ENCODE measurements at places on chromosomes 4 and X.
A peak's percentile ranks its signal among the peaks of the same experiment; 100 is the strongest.

GRCh38 chr4:6134612-6135220 lies 65.6 kb downstream of the JAKMIP1 start:
- DNase-seq: peak; percentile 58

GRCh38 chr4:153141238-153141637 lies 63.0 kb upstream of the TRIM2 start:
- no peak for DNase-seq

DNA sequence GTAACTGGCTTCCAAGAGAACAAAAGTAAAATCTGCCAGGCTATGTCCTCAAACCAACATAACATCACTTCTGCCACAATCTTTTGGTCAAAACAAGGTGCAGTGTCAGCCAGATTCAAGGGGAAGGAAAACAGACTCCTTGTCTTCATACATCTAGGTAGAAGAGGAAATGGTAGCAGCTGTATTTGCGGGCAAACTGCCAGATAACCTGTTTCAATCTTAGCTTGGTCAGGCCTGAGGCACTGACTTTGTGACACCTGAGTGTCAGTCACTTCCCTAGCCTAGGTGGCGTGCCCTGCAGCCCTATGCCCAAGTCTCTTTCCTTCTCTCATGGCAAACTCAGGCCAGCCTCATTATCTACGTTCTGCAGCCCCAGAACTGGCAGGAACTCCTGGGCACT lies 146.2 kb upstream of the JADE1 start:
- DNase-seq: no peak

GRCh38 chr4:140330311-140330900 lies 43.0 kb upstream of the SCOC start:
- DNase-seq: no peak

DNA sequence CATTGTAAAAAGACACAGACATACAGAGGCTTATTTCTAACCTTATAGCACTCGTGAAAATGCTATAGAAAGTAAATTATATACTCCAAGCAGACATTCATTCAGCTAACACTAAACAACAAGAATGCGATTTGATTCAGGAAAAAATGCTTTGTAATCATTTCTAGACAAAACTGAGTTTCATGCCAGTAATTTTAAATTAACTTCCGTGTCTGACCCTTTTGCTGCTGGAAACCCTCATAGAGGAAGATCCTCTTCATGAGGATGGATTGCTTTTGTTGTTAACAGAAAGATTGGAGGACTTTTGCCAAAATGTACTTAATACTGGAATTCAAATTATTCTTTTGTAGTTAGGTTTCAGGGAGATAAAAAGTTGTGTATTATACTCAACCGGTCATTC lies 43.3 kb downstream of the GUCY1A1 start:
- DNase-seq: no peak

- DNase-seq: no peak
These were observed 21.7 kb upstream of the MED14 start for GRCh38 chrX:40757058-40757457.

GRCh38 chr4:40912460-40913184 lies 162.9 kb downstream of the NSUN7 start:
- DNase-seq: no peak

- DNase-seq: no peak
These were observed 197.2 kb downstream of the BANK1 start for GRCh38 chr4:101987623-101988243.

DNA sequence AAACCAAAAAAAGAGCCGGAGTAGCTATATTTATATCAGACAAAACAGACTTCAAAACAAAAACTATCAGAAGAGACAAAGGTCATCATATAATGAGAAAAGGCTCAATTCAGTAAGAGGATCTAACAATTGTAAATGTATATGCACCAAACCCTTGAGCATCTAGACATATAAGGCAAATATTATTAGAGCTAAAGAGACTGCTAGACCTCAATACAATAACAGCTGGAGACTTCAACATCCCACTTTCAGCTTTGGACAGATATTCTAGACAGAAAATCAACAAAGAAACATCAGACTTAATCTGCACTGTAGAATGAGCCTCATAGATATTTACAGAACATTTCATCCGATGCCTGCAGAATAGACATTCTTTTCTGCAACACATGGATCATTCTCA lies 4.8 kb upstream of the PROM1 start:
- no peak for DNase-seq

GRCh38 chrX:153537526-153538295 lies 20.3 kb downstream of the ATP2B3 start:
- DNase-seq: no peak

- DNase-seq: no peak
These were observed 273.3 kb upstream of the FAT4 start for GRCh38 chr4:125041372-125041930.

DNA sequence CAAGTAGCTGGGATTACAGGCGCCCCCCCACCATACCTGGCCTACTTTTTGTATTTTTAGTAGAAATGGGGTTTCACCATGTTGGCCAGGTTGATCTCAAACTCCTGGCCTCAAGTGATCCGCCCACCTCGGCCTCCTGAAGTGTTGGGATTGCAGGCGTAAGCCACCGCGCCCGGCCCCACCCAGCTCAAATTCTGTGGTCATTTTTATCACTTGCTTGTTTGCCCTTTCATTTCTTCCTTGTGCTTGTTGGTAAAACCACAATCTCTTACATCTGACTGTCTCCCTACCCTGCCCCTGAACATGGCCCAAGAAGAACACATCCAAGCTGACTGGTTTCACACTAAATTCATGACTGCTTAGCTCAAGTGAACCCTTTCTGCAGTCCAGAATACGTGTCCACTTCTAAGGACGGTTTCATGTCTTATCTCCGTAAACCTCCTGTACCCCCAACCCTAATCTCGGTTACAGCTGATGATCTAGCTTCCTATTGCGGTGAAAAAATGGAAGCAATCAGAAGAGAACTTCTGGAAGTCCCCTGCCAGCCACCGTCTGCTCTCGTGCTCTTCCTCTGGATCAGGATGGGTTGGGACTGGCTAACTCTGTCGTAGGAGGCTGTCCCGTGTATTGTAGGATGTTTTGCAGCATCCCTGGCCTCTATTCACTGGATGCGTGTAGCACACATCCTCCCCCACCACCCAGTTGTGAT lies 5.4 kb upstream of the RS1 start:
- no peak for DNase-seq

DNA sequence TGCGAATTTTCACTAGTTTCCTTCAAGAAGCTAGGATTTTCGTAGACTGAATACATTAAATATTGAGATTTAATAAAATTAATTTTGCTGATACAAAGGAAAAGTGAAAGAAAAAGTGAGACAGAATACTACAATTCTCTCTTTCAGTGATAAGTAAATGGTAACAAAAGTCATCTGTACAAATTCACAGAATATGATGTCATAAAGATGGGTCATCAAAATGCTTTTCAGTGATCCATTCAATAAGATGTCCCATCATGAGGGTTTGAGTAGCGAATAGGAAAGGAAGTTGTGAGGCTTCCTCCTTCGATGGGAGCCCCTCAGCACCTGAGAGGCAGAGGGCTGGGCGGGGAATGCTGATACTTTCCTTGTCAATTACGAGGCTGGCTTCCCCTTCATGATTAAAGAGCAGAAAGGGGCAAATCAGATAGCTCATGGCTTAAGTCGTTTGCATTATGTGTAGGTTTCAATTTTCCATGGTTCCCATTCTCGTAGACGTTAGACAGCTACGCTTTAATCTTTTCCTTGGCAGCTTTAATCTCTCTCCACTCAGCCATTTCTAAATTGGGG lies 108.8 kb upstream of the SORBS2 start:
- no peak for DNase-seq

DNA sequence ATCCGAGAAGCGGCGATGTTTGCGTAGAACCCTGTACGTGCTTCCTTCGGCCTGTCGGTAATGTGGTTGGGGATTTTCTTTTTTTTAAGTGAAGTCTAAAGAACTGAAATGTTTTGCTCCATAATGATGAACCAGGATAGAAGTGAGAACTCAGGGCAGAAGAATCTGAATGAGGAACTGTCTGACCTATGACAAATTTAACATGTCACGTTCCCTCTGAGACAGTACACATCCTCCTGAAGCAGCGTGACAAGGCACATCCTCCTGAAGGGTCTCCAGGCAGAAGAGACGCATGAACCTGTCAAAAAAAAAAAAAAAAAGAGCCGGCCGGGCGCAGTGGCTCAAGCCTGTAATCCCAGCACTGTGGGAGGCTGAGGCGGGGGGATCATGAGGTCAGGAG lies 6.2 kb downstream of the CSF2RA start:
- no peak for DNase-seq

DNA sequence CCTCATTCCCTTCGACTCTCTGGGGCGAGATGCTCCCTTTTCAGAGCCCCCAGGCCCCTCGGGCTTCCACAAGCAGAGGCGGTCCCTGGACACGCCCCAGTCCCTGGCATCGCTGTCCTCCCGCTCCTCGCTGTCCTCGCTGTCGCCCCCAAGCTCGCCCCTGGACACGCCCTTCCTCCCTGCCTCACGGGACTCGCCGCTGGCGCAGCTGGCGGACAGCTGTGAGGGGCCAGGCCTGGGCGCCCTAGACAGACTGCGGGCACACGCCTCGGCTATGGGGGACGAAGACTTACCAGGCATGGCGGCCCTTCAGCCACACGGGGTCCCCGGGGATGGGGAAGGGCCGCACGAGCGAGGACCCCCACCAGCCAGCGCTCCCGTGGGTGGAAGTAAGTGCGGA lies 39.5 kb upstream of the CLCN4 start:
- DNase-seq: no peak

DNA sequence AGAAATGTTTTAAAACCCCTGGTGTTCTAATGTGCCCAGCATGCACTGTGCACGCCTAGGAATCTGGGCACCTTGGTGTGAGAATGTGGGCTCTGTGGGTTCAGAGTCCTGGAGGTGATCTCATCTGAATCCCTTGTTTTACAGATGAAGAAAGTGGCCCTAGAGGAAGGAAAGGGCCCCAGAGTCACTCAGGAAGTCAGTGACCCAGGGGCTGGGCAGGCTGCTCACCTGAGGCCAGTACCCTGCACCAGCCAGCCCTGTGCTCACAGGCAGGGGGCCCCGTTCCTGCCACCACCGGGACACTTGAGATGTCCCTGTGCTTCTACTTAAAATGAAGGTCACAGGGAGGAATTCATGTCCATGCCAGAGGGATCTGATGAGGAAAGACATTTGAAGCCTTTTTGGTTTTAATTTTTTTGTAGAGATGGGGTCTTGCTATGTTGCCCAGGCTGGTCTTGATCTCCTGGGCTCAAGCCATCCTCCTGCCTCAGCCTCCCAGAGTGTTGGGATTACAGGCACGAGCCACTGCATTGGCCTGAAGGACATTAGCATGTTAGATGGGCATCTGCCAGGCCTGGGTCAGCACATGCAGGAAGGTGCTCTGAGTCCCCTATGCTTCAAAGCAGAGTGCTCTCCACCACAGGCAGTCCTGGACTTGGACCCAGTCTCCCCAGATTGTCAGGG lies 7.4 kb upstream of the S100P start:
- DNase-seq: no peak

- no peak for DNase-seq
These were observed at the start of gene PPEF1 for GRCh38 chrX:18707426-18708049. PPEF1 (plus strand) TSS chrX:18707645; CDS start chrX:18707781, 136 bp downstream.

Measured in GM12892 (cell line).